Left lung (tissue), 14 donors: ENCODE measurements at places on chromosomes 3 and 15. TPM values are rescaled to one million over a fixed set of nuclear protein-coding genes. Genes with fewer than 3 reads are reported as not detected.
A peak's percentile ranks its signal among the peaks of the same experiment; 100 is the strongest.

ATOSA gene
- 59.7 TPM for polyA plus RNA-seq

SCAMP5 gene
- polyA plus RNA-seq, result 13.7 TPM

DRD3 gene
- not detected for polyA plus RNA-seq

ZNF662 gene
- polyA plus RNA-seq, result 48.0 TPM

LEKR1 gene
- 3.2 TPM for polyA plus RNA-seq

- H3K4me3 ChIP-seq, result no peak overlapping the region
- H3K4me1 ChIP-seq, result peaks cover 2% of the 10 kb centered on the region
- no peaks in the 10 kb centered on the region for H3K36me3 ChIP-seq
Observed at GRCh38 chr15:88804257-88804656, 1.0 kb downstream of the ACAN start.

DNA sequence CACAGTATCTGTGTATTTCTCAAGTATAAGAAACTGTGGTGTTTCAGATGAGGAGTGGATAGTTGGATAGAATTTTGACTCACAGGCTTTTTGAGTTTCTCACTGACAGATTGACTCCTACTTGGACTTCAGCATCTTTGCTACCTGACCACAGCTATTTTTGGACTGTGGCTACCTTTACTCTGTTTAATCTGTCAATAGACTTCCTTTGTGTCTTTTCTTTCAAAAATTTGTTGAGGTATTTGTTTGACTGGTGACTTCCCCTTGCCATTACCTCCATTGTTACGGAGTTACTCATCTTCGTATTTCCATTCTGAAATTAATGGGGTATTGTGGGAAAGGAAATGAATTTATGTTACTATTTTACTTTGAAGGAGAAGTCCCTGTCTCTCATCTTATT, 123.8 kb downstream of the AGBL1 start:
- no peak for DNase-seq
- H3K4me3 ChIP-seq, result no peak overlapping the region
- H3K36me3 ChIP-seq, result no peaks in the 10 kb centered on the region
- no peaks in the 10 kb centered on the region for H3K4me1 ChIP-seq
- no peaks in the 10 kb centered on the region for H3K27me3 ChIP-seq

DNA sequence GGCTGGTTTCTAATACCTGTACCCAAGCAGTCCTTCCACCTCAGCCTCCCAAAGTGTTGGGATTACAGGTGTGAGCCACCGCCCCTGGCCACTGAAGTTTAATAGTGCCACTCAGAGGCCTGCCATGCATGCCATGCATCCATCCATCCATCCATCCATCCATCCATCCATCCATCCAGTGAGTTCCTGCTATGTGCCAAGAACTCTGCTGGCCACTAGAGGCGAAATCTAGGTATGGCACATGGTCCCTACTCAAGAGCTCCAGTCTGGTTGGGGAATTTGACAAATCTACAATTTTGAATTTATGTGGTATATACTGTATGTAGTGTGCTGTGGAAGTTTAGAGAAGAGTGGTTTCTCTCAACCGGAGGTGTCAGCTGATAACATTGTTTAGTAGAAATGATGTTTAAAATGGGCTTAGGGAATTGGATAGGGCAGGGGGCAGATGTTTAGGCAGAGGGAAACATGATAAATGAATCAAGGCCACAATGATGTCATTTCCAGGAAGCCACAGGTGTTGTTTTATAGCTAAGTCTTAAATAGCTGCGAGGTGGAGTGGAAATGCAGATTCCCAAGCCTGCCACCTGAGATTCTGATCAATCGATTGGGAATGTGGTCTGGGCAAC, 384.4 kb upstream of the C2CD4B start:
- H3K4me1 ChIP-seq, result no peaks in the 10 kb centered on the region
- no peak overlapping the region for H3K27ac ChIP-seq
- no peak for DNase-seq
- no peaks in the 10 kb centered on the region for H3K36me3 ChIP-seq
- no peak overlapping the region for H3K4me3 ChIP-seq
- no peaks in the 10 kb centered on the region for H3K27me3 ChIP-seq

- H3K27ac ChIP-seq, result peak overlapping the region; percentile 53
- no peak for DNase-seq
- H3K27me3 ChIP-seq, result no peaks in the 10 kb centered on the region
- H3K36me3 ChIP-seq, result no peaks in the 10 kb centered on the region
- peaks cover 4% of the 10 kb centered on the region for H3K4me1 ChIP-seq
- no peak overlapping the region for H3K4me3 ChIP-seq
Observed at GRCh38 chr15:38894243-38894948, 329.8 kb upstream of the RASGRP1 start.

GRCh38 chr15:40747685-40748631, 7.1 kb downstream of the RMDN3 start:
- peaks cover 21% of the 10 kb centered on the region for H3K4me1 ChIP-seq
- no peak for DNase-seq
- no peaks in the 10 kb centered on the region for H3K36me3 ChIP-seq

GRCh38 chr3:114739627-114740026, 407.5 kb downstream of the ZBTB20 start:
- H3K27ac ChIP-seq, result no peak overlapping the region
- H3K4me1 ChIP-seq, result no peaks in the 10 kb centered on the region
- no peak for DNase-seq

DNA sequence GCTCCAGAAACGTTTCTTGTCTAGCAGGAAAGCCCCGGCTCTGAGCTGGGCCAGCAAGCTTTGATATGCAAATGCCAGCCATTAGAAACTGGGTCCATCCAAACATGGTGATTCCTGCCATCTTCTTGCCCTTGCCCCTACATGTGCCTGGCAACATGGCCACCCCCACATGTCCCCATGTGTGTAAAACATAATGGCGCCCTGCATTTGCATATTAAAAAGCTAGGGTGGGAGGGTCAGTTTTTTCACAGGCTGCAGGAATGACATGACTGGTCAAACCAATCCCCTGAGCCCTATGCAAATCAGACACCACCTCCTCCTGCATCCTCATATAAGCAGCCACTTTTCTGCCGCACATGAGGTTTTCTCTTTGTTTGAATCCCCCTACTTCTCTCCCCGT, 21.2 kb downstream of the GPR156 start:
- no peak overlapping the region for H3K4me3 ChIP-seq
- no peaks in the 10 kb centered on the region for H3K36me3 ChIP-seq
- no peak overlapping the region for H3K27ac ChIP-seq
- no peaks in the 10 kb centered on the region for H3K4me1 ChIP-seq
